Stimulated activated CD4-positive, alpha-beta T cell treated with anti-CD3 and anti-CD28 coated beads, Interleukin-2, amount 100 ng/mL, for 24 hours (primary cell): ENCODE measurements at places on chromosomes 16 and 17.
A peak's percentile ranks its signal among the peaks of the same experiment; 100 is the strongest.

DNA sequence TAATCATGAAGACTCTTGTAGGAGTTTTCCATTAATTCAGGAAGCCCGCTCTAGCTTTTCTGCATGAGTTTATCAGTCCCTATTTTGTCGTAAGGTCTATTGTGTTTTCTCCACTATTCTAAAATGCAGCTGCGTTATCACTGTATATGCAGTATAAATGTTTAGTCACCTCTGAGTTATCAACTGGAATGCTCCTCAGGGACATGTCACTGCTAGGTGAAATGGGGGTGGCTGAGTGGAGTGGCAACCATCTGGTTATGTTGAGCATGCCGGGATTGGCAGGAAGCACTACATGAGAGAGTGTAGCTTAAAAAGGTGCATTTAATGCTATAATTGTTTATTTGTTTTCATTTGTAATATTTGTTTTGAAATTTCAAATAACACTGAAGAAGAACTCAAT lies 285.2 kb upstream of the ELAC2 start:
- DNase-seq: no peak

DNA sequence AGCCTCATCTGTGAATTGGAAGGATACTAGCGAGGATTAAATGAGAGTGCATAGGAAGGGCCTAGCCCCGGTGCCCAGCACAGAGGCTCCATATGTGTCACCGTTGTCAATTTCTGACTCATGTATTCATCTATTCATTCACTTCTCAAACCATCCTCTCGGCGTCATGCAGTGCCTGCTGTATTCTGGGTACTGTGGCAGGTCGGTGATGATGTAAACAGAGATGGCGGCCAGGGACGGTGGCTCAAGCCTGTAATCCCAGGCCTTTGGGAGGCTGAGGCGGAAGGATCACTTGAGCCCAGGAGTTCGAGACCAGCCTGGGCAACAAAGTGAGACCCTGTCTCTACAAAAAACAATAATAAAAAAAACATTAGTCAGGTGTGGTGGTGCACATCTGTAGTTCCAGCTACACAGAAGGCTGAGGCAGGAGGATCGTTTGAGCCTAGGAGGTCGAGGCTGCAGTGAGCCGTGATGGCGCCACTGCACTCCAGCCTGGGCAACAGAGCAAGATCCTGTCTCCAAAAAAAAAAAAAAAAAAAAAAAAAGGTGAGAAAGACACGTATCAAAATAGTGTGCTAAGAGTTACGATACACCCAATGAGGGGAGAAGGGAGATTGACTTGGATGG lies 4.3 kb upstream of the PPP1R1B start:
- peak; percentile 51 for DNase-seq

- no peak for DNase-seq
Measured at GRCh38 chr17:21174713-21175112, 39.2 kb downstream of the TMEM11 start.

DNA sequence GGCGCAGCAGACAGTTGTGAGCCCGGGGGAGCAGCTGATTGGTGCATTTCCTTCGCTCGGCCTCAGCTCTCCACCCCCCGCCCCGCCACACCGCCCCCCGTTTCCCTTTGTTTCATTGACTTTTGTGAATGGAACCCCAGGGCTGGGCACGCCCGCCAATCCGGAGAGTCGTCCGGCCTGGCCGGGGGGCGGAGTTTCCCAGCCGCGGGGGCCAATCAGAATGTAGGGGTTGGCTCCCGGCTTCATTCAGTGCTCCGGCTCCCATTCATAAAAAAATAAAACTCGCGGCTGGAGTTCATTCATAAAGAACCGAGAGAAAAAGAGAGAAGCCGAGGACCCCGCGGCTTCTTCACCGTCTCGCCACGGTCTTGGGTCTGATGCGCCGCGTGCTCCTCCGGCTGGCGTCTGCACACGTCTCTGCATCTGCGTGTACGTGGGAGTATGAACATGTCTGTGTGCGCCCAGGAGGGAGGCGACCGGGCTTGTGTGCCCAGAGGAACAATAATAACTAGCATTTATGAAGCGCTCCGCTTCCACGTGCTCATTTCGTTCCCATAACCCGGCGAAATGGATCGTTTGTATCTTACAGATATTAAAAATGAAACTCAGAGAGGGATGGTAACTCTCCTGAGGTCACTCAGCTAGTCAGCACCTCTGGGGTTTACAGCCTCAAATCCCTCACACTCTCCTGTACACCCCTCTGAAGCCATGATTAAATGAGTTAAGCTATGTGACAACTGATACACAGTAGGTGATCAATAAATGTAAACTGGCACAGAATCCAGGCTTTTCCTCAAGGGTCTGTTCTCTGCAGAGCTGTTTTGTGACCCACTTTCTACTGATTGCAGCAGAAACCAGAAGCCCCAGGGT lies at the start of gene ETV4:
ETV4 (minus strand) TSS at position 22 of the 870 bp plus-strand sequence. CDS start 723 bp downstream, outside the sequence.
- peak; percentile 94 for DNase-seq

- no peak for DNase-seq
Measured at GRCh38 chr17:75814900-75815373, 29.3 kb downstream of the UNC13D start.

DNA sequence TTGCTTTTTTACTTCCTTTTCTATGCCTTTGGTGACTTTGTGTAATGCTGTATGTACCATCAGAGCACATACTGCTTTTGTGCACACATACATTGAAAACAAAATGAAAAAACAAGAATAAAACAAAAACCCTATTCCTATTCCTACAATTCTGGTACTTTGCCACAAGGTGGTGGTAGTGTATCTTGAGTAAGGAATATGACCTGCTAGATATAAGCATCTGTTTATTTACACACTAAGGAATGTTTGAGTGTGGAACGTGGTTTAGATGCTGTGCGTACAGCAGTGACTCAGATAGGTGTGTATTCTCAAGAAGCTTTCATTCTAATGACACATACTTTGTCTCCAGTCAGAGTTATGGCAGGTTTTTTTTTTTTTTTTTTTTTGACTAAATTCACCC lies 606.2 kb downstream of the WWOX start:
- peak; percentile 21 for DNase-seq

DNA sequence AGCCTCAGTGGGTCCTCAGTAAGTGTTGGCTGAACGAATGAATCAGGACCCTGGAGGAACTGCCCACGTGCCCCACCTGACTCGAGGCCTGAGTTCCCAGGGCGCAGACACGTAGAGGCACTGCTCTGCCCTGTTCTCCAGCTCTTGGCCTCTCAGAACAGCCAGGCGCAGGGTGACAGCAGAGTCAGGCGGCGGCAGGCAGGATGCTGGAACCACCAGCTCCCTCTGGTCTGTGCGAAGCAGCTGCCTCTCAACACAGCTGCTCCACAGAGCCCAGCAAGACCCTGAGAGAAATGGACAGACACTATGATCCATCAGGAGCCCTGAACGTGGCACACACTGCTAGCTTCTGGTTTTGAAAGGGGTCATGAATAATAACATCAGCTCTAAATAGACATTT lies 53.1 kb upstream of the BCO1 start:
- no peak for DNase-seq

DNA sequence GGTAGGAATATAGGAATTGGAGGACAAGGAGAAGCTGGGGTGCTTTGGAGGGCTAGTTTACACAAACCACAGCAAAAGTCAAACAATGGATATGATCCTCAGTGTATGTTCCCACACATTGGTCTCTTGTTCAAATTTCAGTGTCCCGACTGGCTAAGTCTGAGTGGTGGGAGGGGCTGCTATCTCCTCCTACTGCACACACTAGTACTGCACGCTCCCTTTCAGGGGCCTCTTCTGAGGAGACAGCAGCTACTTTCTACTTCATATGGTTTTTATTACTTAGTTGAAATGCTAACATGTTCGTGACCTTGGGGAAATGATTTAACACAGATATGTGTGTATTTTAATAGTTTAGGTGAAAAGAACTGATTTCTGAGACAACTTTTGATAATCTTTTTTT lies 18.8 kb upstream of the KRT10 start:
- no peak for DNase-seq

DNA sequence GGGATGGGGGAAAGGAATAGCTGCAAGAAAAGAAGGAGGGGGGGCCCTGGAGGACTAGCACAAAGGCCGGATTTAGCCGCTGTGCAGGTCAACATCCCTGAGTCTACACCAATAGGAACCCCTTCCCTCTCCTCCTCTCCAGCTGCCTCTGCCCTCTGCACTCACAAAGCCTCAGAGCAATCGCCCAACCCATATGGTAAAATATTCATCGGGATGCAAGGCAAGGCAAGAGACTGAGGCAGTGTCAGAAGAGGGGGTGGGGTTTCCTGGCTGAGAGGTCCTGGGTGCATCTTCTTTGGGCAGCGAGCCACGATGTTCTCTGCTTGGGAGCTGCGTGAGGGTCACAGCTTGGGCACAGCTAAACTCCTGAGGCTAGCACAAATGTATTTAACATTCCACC lies 115.5 kb upstream of the NLRP1 start:
- no peak for DNase-seq

DNA sequence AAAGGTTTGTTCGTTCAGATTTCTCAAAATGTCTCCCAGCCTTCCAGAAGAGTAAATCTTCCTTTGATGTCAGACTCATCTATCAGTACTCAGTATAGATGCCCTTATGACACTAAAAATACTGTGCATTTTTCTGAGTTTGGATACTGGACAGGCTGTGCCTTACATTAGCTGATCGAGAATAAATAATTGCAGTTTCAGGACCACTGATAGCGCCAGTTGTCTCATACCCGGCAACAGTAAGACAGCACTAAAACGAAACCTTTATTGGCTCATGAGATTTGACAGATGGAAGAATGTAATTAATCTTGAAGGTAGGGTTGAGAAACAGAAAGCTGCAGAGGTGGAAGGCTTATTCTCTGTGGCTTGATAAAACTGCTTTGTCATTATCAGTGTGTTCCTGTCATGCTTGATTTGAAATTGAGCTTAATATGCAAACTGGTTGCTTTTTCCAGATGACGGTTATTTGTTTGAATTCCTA lies 1.2 kb downstream of the ATP6V0A1 start:
- no peak for DNase-seq

GRCh38 chr17:36983618-36984017 lies 34.9 kb downstream of the AATF start:
- no peak for DNase-seq

DNA sequence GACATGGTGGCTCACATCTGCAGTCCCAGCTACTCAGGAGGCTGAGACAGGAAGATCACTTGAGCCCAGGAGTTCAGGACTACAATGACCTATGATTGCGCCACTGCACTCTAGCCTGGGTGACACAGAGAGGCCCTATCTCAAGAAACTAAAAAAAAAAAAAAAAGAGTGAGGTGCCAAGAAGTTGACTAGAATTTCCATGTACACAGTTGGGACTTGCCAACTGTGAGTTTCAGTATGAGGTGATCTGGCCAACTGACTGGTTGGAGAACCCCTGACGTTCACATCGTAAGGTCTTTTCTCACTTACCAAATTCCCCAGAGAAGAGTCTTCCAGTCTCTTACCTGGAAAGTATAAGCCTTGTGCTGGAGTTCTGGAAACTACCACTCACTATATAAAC lies 3.1 kb upstream of the MED11 start:
- no peak for DNase-seq

GRCh38 chr16:18797746-18798145 lies 3.6 kb downstream of the ARL6IP1 start:
- DNase-seq: no peak

DNA sequence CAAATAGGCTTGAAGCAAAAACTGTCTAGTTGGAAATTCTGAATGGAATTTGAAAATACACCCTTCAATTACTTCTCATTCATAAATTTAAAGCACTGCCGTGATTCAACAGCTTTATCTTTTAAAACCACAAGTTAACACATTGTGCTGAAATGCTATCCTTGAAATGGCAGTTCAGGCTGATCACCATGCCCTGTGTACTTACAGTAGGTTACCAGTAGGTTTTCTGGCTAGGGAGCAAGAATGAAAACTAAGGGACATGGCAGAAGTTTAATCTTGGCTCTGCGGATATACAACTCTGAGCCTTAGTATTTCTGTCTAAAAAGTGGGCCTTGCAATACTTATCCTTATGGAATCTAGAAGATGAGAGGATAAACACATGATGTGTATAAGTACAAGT lies 28.0 kb downstream of the NXPH3 start:
- DNase-seq: no peak

DNA sequence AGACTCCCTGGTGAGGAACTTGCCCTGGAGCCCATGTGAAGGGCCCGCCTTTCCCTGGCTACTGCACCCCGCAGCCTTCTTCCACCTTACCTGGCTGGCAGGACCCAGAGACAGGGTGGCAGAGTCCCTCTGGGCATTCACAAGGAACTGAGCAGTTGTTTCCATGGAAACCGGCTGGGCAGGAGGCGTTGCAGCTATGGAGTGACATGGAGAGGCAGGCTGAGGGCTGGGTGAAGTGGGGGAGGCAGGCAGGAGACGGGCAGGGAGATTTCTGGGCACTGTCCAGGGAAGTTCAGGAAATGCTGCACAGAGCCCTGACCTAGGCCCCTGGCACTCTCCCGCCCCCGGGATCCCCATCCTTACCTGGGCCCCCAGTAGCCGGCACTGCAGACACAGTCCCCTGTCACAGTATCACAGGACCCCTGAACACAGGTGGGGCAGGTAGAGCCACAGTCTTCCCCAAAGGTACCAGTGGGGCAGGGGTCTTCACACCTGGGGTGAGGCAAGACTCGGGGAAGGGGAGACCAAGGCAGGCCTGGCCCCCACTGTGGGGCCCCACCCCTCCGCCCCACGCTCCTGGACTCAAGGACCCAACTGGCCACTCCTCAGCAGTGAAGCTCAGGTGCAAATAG lies 5.9 kb downstream of the SCARF1 start:
- DNase-seq: no peak

GRCh38 chr17:20916383-20916782 lies 126.4 kb downstream of the USP22 start:
- no peak for DNase-seq

GRCh38 chr17:45948498-45948880 lies 50.6 kb upstream of the STH start:
- DNase-seq: no peak

DNA sequence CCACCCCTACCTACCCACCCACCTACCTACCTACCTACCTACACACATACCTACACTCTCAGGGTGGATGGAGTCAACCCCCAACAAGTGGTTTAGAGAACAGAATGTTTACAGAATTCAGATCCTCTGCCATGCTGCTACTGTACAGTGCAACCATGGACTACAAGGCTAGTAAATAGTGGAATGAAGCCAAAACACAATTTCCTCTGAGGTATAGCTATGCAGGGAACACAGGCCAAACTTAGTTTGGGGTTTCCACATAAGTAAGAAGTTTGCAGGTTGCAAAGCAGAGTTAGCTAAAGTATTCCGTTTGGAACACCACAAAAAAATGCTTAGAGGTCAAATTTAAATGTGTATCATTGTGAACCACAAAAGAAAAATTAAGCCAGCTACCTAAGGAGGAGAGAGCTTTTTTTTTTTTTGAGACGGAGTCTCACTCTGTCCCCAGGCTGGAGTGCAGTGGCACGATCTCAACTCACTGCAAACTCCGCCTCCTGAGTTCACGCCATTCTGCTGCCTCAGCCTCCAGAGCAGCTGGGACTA lies 2.7 kb upstream of the AP1G1 start:
- no peak for DNase-seq

GRCh38 chr17:40122999-40123810 lies 1.4 kb downstream of the MSL1 start:
- peak; percentile 66 for DNase-seq
